MM.1S (cell line): ENCODE measurements at places on chromosomes 4 and X.
A peak's percentile ranks its signal among the peaks of the same experiment; 100 is the strongest.

- DNase-seq: no peak
Measured at GRCh38 chr4:26076000-26076587, 162.1 kb downstream of the SMIM20 start.

DNA sequence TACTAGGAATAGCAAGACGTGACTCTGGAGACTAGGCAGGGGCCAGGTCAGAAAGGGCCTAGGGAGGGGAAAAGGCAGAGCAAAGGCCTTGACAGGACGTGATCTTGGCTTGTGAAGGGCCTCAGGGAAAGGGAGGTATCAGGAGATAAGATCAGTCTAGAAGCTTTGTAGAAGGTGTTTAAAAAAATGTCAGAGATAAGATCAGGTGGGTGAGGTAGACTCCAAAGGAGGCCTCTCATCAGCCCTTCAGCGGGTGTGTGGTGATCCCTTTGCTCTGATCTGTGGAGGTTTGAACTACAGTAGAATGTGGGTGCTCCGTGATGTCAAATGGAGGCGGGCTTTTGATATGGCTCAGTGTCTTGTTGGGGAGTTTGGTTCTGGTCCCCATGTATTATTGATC, 78.8 kb upstream of the PRPS1 start:
- DNase-seq: no peak

DNA sequence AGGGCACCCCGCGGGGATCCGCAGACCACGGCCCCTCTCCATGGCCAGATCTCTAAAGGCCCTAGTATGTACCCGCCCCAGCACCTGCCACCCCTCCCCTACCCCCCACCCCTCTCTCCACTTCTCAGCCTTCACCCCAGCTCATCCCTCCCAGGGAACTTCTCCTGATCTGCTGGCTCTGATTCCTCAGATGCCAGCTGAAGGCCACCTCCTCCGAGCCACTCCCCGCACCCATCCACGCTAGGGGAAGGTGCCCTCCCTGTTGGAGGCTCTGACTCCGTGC, 11.9 kb downstream of the PSAPL1 start:
- DNase-seq: no peak

DNA sequence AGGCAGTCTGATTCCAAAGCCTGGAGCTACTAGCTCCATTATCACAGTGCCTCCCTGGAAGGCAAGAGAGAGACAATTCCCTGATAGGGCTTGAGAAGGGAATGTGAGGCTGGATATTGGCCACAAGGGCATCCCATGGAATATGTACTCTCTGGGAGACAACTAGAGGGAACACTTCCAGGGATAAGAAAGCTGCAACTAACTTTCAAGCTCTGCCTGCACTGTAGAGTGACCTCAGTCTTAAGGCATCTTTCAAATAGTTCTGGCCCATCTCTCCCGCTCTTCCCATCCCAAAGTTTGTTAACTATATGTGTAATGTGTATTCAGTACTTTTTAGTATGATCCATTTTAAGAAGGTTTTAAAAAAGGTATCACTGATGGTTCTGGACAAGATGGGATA, 13.1 kb upstream of the RNF212 start:
- no peak for DNase-seq

GRCh38 chr4:16893141-16893651, 5.2 kb downstream of the LDB2 start:
- DNase-seq: peak; percentile 52

GRCh38 chr4:90317785-90318184, 190.6 kb downstream of the CCSER1 start:
- DNase-seq: no peak
